Stimulated activated CD4-positive, alpha-beta T cell treated with anti-CD3 and anti-CD28 coated beads, Interleukin-2, amount 100 ng/mL, for 48 hours (primary cell): ENCODE measurements at places on chromosomes 2 and 18.

- no peak for DNase-seq
Observed at GRCh38 chr2:196291873-196292800, 120.8 kb upstream of the STK17B start.

- DNase-seq = peak; percentile 71
Observed at GRCh38 chr2:27262379-27263286, at the start of gene SLC30A3. SLC30A3 (minus strand) TSS chr2:27263047; CDS start chr2:27262906, 141 bp downstream.

DNA sequence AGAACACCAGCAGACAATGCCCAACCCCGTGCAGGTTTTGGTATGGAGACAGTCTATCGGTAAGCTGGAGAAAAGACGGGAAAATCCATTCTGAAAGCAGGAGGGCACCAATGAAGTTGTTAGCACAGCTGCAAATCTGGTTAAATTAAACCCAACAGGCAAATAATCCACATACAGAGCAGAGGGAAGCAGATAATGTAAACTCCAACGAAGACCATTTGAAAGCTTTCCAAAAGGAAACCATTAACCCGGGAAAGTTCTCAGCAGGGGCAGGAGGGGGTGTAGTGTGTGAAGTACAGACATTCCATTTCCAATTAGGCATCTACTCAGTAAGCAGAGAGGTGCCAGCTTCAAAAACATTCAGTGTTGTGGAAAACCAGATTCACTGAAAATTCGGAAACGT is 10.3 kb downstream of the EDAR start:
- no peak for DNase-seq

DNA sequence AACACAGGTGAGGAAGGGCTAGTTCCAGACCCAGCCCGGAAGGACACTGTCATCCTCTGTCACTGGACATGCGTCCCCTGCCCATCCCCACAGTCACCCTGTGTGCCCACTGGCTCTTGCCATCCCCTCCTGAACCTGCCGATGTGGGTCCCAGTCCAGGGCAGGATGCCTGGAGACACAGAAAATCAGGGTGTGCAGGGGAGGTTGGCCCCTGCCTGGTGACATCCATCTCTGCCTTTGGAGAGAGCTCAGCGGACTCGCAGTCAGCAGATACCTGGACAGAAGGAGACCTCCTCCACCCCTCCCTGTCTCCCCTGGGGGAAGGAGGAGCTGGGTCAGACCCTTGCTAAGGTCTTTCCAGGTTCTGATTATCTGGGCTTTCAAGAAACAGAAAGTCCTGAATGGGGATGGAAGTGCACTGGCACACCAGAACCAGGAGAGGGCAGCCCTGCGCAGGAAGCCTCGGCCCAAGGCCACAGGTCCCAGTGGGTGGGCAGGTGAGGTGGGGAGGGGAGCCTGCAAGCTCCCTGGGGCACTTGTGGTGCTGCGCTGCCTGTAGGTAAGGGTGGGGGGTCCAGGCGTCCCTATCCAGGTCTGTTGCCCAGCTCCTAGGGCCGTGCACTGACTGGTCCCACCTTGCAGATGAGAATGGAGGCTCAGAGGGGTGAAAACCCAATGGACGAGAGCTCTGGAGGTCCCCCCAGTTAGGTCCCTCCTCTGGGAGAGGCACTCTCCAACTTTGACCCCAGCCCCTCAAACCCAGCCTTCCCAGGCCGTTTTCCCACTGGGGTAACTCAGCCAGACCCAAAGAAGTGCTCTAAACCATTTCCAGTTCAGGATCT is 9.7 kb upstream of the OTOS start:
- DNase-seq = peak; percentile 34

DNA sequence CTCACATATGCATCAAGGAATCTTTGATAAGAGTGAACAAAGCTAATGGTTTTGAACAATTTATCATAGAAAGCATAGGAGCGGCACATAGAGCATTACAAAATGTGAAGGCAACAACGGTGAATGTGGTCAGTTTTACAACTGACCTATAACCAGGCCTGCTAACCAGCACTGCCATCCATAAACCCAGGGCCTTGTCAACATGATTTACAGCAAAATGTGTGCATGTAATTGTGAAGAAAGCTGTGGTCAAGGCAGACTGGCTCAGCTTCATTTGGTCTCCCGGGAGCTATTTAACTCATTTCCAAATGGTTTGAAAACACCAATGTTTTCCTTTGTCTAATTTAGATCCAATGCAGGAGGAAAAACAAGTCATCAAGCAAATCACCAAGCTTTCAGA is 119.8 kb downstream of the DHRS9 start:
- no peak for DNase-seq

GRCh38 chr2:174176898-174177297 is 71.4 kb downstream of the OLA1 start:
- no peak for DNase-seq

DNA sequence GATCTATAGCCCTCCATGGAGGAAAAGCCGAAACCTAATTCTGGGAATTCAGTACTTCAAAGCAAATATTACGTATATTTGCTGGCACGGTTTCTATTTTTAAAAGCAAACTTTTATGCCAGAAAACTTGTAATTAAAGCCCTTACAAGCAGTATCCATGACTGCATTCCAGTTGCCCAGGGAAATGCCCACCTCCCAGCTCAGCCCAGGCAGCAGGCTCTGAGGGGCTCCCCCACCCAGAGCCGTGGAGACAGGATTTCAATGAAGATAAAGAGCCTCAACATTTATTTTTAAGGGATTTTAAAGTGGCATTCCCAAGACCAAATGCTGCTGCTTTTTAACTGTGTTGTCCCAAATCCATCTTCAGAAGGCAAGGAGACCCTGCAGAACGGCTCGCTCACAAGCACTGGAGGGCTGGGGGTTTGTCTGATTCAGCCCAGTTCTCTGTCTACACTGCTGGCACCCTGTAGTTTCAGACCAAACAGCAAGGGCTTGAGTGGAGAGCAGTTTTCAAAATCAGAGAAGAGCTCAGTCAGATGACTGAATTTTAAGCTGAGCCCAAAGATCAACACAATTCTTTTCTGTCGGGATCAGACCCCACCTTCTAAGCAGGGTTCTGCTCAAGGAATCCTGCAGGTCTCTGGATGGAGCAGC is 105.1 kb downstream of the KCNF1 start:
- DNase-seq = no peak

DNA sequence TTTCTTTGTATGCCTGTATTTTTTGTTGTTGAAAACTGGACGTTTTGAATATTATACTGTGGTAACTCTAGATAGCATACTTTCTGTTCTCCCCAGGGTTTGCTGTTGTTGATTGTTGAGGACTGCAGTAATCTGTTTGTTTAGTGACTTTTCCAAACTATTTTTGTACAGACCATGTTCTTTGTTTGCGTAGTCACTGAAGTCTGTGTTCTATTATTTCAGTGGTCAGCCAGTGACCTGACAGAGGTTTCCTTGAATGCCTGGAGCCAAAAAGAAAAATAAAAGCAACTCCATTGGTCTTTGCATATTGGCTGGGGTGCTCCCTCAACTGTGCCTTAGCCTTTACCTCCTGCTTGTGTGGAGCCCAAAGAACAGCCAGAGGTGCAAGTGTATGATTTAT is 42.7 kb upstream of the PHLPP1 start:
- no peak for DNase-seq

DNA sequence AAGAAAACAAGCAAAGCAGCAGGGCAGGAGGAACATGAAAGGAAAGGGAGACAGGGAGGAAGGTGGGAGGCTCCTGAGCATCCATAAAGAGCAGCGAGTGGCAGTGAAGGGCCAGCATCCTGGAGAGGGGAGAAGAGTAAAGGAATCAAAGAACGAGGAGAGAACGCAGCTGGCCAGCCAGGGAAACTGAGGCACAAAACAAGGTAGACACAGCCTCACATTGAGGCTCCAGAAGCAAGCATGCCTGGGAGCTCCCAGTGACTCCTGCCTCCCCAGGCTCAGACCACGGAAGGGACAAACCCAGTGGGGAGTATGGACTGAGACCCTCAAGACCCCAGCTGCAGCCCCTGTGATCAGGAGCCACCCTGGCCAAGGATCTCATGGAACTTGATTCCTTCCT is 14.0 kb upstream of the TNS1 start:
- no peak for DNase-seq

GRCh38 chr2:229952256-229952835 is 30.0 kb downstream of the FBXO36 start:
- no peak for DNase-seq

GRCh38 chr2:212537726-212538304 is 787 bp downstream of the ERBB4 start:
- no peak for DNase-seq

DNA sequence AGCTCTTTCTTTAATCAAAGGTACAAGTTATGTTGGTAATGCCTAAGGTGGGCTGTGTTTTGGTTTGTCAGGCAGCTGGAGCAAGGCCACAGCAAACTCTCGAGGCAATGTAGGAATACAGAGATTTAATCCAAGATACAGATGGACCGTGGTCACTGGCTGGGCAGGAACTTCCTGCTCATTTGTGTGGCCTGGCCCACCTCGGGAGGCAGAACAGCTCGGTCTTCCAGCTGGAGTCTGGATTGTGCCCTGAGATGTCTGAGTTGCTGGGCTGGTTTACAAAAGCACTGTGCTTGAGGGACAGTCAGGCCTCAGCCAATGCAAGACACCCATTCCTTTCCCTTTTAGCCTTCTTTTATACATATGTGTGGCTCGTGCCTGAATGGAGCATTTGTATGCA is 506.1 kb upstream of the SALL3 start:
- DNase-seq = no peak

DNA sequence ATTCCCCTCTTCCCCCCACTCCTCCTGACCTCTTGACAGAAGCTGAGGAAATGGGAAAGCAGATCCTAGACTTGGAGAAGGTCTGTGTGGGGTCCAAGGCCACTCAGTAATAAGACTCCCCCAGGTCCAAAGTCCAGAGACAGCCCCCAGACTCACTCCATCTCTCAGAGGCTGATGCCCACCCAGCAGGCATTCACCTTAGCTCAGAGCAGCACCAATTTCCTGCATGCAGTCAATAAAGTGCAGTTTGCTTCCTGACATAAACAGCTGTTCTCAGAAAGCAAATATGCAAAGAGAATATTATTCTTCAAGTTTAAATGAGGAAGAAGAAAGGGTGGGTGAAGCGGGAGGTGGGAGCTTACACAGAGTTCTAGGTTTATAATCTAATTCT is 84.1 kb upstream of the RTN4 start:
- DNase-seq = peak; percentile 6

DNA sequence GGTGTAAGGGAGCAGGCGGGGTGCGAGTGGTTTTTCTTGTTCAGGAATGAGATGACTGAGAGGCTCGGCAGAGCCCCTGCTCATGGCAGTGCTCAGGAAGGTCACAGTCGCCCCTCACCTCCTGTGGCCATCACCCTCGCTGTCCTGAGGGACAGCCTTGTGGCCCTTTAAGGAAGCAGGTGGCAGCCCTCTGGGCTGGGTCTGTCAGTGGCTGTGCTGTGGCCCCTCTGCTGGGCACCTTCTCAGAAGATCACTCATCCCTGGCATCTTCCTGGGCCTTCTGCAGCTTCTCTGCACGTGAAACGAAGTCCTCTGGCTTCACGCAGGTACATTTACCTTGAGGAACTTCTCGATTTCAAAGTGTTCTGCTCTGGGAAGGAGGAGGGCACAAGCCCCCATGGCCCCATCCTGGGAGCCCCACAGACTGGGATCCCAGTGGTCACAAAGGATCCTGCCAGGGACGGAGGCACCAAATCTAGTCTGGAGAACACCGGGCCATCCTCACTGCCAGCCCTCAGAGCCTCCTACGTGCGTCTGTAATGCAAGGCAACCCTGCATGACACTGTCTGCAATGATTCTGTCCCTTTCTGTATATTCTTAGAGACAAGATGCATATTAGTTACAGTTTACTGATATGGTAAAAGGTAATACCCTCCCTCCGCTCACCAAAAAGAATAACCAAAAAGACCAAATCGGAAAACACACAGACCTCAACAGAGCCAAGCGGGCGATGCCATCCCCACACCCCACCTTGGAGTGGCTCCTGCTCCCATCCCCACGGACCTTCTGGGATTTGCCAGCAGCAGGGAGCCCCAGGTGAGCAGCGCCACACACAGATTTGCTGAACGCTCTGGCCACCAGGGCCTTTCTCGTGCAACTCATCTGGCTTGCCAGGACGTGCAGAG is 25.9 kb upstream of the FAHD2A start:
- no peak for DNase-seq

DNA sequence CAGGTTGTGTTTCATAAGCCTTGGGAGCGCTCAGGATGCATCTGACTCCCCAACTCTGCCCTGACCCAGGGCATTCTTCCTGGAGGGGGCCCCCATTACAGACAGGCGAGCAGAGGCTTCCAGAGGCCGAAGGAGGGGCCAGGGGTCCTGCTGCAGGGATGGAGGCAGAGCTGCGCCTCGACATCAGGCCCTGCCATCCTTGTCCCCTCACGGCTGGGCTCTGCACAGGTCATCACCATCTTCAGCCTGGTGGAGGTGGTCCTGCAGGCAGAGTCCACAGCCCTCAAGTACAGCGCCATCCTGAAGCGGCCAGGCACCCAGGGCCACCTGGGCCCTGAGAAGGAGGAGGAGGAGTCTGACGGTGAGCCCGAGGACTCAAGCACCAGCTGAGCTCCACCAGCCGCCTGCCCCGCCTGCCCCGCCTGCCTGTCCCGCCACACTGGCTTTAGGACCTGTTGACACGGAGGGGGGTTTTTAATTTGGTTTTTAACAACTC is 42.3 kb upstream of the ALPP start:
- DNase-seq = no peak

DNA sequence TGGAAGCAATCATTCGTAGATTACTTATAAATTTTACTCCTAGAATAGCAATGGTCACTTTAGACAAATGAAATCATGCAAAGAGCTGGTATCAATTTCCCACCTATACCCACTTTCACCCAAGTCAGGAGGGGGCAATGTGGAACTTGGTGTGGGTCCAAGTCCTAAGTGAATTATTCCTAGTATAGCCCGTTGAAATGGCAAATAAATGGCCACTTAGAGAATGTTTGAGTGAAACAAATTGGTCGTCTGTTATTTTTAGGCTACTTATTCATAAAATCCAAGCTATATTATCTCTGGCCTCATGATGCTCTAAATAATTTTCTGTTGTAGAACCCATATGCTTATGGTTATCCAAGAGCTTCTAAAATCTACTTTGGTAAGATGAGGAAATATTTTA is 98.1 kb downstream of the MYO3B start:
- DNase-seq = no peak

DNA sequence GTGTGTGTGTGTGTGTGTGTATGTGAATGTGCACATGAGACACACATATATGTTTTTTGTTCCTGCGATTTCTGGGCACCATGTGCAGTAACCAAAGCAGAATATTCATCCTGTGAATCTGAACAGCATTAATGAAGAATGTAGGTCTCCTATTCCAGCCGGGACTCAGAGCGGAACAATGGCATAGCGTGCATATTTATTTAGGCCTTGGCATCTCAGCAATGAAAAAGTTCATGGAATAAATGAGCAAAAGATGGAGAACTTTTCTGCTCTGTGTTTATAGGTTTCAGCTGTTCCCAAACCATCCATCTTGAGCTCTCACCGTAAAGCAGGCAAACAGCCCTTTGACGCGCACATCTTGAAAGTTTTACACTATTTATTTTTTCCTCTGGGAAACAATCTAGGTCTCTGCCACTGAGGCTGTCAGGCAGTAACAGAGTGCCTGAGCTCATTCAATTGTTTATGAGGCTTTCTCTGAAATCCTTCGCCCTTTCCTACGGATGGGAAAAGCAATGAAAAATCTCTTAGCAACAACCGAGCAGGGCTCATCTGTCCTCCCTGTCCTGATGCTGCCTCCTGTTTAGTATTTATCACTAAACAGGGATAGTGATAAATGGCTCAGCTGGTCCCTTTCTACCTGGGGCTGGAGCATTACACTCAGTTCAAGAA is 146.2 kb upstream of the MSH6 start:
- DNase-seq = no peak
